ENCODE measurements at places on chromosomes 3 and 15.
A peak's percentile ranks its signal among the peaks of the same experiment; 100 is the strongest.

GRCh38 chr3:85397434-85397833, 438.6 kb downstream of the CADM2 start:
- no peak for DNase-seq

DNA sequence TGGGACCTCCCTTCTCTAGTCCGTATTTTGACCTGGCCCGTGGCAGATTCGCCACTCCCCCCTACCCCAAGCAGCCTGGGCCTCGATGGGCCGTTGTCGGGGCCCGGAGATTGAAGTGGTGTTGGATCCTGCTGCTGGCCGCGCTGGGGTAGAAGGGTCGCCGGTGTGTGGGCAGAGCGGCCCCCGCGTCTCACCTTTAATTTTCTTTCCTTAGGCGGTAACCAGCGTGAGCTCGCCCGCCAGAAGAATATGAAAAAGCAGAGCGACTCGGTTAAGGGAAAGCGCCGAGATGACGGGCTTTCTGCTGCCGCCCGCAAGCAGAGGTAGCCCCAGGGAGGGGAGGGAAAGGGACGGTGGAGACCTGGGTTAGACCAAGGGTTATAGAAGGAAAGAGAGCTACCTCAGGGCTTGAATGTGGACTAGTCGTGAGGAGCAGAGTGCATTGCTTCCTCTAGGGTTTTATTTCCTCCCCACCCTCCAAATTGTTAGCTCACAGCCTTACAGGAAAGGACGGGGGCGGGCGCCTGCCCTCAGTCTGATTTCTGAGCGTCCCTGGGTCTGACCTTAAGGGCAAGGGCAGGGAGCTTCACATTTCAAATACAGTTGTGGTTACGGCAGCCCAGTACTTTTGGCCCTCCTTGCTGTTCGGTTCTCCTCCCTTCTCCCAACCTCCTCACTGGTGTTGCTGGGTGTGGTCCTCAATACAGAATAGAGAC, 799 bp downstream of the SERF2 start:
- peak; percentile 84 for DNase-seq

DNA sequence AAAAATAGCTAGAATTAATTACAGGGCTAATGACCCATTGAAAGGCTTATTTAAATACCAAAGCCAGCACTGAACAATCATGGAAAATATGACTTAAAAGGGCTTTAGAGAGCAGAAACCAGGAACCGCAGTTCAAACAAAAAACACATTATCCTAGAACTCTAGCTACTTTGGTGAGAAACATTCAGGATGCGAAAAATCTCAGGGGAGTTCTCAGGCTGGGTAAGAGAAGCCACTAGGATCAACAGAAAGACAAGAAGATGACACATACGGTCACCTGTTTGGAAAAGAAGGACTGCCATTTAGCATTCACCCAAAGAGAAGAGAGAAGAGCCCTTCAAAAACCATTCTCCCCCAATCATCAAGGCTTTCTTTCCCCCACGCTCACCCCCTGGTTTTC, 75.6 kb upstream of the ICE2 start:
- no peak for DNase-seq

DNA sequence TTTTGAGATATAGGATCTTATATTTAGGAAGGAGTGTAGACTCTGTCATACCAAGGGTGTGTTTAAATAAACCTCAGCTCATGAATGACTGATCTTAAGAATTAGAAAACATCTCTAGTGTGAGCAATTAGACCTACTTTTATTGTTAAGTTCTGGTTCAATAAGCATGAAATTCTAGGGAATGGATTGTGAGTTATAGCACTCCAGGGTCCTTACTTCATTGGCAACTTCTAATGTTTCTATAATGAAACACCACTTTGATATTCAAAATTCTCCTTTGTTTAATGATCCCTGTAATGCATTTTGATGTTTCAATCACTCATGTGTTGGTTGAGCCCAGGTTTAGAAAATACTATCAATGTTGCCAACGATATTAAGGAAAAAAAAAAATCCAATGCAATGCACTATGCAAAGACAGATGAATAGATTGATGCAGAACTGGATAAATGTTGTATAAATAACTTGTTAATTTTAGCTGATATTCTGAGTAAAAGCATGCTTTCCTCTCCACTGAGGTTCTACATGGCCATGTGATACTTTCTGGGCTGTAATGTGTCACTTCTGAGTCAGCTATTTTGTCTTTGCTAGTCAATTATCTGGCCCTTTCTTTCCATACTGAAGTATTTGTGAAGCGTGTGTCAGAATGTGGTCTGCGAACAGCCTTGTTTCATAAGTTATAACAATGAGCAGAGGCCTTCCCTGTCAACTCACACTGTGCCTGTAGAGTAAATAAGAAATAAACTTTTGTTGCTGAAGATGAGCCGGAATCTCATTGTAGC, 1035.9 kb downstream of the PLOD2 start:
- no peak for DNase-seq

DNA sequence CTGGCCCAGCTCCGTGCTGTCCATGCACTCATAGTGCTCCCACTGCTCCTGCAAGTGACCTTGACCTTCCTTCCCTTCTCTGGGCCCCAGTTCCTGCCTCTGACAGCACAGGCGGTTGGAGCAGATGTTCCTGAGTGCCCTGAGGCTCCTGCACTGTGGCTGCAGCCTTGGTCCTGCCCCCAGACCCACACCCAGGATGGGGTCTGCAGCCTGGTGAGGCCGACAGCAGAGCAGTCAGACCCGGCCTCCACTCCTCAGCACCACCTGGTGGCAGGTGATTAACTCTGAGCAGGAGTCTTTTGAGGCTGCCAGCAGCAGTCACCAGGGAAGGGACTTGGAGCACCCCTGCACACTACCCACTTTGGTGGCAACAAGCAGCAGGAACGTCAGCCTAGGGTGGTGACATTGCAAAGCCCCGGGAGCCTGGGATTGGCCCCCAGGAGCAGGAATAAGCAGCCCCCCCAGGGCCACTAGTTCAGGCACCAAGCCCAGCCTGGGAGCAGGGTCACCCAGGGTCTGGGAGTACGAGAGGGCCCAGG, 64.6 kb downstream of the CYP11A1 start:
- peak; percentile 19 for DNase-seq

DNA sequence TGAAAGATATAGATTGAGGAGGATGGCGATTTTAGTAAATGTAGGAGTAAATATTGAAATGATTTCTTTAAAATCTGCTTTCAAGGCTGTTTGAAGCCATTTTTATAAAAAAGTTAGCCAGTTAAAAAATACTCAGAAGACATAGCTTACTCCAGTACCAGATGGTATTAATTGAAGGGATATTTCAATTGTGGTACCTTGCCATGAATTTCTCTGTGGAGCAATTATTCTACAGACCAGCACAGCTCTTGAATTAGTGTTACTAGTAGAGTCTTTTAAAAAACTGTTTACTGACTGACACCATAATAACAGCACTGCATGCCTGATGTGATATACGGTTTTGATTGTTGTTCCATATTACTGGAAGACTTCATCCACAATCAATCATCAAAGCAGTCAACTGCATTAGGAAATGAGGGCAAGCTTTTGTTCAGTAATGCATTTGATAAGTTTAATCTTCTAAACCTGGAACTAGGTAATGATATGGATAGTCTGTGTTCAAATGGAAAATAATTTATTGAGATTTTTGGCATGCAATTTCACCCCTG, 106.4 kb downstream of the MFSD1 start:
- no peak for DNase-seq

DNA sequence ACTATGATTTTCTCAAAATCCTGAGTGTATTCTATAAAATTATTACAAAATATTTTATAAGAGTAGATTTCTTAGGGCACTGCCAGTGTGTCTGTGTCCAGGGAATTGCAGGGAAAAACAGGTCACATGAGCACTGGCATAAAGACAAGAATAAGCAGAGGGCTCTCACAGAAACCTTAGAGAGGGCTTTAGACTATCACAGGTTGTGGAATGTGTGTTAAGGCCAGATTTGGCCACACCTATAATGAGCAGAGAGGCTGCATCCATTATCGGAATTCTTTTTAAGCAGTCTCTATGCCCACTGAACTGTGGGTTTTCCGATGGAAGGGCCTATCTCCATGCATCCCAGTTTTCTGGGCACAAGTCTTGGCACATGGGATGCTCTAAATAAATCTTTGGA, 90.2 kb downstream of the RTP4 start:
- DNase-seq = no peak

GRCh38 chr15:81895723-81896122, 150.1 kb downstream of the MEX3B start:
- no peak for DNase-seq

- DNase-seq = peak; percentile 57
Observed at GRCh38 chr3:72346526-72346926, 501.7 kb downstream of the SHQ1 start.

GRCh38 chr15:70466895-70467529, 296.3 kb downstream of the UACA start:
- no peak for DNase-seq

DNA sequence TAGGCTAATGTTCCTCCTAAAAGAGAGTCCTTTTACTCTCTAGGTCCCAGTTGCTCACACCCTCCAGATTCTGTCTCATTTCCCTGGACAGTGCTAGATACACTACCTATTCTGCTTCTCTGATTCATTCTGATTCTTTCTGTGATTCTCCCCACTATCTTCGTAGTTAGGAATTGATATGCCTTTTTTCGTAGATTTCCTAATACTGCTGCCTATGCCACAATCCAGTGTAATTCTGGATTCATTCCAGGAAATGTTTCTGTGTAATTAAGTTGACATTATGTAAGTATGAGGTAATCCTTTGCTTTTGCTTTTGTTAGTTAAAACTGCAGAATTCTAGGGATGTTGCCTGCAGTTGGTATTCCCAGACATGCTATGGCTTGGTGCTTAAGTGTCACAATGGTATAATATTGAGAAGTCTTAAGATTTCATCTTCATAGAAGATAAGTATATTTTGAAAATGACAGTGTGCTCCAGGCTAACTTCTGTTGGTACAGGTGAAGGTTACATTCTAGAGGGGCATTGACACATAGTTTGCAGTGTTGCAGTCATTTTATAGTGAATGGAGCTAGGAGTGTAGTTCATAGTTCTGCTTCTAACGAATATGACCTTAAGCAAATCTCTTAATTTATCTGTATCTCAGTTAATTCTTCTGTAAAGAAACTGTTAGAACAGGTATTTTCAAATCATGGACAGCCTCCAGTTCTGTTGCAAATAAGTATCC, 54.3 kb downstream of the RIOX2 start:
- no peak for DNase-seq

GRCh38 chr3:72347819-72348319, 500.4 kb downstream of the SHQ1 start:
- peak; percentile 61 for DNase-seq

- DNase-seq = no peak
Observed at GRCh38 chr3:172121981-172122380, 82.6 kb downstream of the FNDC3B start.

GRCh38 chr3:171286580-171287249, 173.5 kb downstream of the TNIK start:
- DNase-seq = no peak

DNA sequence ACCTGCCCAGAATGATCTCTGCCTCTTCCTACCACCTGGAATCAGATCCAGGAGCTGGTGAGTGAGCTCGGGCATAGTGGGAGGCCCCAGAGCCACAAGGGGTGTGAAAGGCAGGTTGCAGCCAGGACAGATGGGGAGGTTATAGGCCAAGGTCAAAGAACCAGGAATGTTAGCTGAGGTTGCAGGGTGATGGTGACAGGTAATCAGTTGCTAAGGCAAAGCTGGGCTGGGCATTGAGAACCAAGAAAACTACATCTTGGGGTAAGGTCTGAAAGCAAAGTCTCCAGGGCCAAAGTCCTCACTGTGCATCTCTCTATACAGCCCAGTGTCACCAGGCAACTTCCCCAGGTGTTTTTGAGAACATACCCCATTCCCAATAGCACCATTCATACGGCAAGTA, 38.4 kb upstream of the SLC6A11 start:
- no peak for DNase-seq

DNA sequence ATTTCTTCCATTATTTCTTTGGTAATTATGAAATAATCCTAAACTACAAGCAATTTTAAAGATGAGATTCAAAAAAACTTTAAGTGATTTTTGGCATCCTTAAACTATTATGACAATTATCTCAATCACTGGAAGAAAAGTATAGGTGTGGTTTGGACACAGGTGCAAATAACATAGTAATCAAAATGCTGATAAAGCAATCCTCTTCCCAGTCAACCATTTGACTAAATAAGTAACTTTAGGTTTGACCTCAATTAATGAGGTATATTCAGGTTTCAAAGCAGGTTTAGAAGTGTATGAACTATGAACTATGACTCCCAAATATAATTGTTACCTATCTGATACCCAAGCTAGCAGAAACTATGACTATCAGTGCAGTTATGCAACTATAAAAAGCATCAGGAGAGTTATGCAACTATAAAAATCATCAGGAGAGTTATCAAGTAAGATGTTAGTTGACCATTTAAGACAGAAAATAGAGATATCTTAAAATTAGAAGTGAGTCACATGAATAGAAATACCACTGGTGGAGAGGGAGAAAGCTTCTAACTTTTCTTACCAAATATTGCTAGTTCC, 8.9 kb upstream of the CNTN3 start:
- DNase-seq = no peak

DNA sequence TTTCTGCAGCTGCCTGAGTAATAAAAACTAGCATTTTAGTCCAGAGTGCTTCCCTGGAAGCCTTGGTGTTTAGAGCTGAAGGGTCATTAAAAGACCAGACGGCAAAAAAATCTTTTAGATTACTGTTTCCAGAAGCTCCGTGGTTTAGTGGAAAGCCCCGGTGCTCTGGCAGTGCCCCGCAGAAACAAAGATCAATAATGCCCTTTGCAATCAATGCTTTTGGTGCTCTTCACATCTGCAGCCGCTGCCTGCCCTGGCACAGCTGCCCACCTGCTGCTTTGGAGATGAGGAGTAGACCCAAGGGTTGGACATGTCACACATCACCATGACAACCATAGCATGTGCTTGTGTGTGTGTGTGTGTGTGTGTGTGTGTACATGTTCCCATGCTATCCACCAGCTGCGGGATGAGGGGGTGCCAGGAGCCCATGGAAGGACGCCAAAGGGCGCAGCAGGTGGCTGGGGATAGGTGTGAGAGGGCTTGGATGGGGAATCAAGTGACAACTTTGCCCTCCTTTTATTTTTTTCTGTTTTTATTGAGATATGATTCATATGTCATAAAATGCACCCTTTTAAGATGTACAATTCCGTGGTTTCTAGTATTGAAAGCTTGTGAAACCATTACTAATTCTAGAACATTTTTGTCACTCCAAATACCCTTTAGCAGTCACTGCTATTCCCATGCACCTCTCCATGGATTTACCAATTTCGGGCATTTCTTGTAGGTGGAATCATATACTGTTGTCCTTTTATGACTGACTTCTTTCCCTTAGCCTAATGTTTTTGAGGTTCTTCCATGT, 75.7 kb upstream of the KLHL25 start:
- DNase-seq = no peak

GRCh38 chr3:64352639-64352992, 127.3 kb upstream of the PRICKLE2 start:
- no peak for DNase-seq

DNA sequence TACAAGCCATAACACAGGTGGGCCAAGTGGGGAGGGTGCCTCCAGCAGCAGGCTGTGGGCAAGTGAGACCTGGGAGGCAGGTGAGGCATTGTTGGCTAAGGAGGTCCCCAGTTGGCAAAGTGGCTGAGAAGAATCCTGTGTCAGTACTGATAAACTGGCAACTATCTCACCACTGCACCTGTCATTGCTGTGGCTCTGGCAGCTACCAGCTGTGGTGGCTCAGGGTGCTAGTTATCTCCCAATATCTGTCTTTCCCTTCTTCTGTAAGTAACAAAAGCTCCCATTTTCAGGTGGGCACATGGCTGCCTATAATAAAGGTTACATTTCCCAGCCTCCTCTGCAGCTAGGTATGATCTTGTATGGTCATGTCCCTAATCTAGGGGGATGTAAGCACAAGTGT, 80.6 kb upstream of the RNF7 start:
- no peak for DNase-seq

GRCh38 chr15:71660501-71660900, 149.9 kb upstream of the NR2E3 start:
- DNase-seq = no peak

Data from inflammatory macrophage (primary cell).